ENCODE measurements at places on chromosomes 5 and 9.
A peak's percentile ranks its signal among the peaks of the same experiment; 100 is the strongest.

GRCh38 chr5:127290019-127290945 is at the start of gene MEGF10:
TSS of gene MEGF10 (plus strand) at chr5:127290796. CDS start at chr5:127331309, 40,513 bp downstream.
- peak; percentile 53 for DNase-seq

DNA sequence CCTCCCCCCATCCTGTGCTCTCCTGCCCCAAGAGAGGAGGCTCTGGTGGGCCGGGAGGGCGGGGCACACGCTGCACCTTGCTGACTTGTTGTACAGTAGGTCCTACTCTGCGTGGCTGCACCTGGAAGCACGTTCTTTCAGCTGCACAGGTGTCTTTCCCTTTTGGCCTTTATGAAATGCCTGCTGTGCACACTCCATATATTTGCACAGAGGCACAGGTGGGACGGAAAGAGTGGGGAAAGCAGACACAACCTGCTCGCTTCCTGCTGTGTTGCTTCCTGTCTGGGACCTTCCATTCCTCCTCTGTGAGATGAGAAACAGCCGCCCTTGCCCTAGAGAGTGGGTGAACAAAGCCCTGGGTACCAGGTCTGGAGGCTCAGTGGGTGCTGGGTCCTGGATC is 4.8 kb downstream of the USP20 start:
- no peak for DNase-seq

DNA sequence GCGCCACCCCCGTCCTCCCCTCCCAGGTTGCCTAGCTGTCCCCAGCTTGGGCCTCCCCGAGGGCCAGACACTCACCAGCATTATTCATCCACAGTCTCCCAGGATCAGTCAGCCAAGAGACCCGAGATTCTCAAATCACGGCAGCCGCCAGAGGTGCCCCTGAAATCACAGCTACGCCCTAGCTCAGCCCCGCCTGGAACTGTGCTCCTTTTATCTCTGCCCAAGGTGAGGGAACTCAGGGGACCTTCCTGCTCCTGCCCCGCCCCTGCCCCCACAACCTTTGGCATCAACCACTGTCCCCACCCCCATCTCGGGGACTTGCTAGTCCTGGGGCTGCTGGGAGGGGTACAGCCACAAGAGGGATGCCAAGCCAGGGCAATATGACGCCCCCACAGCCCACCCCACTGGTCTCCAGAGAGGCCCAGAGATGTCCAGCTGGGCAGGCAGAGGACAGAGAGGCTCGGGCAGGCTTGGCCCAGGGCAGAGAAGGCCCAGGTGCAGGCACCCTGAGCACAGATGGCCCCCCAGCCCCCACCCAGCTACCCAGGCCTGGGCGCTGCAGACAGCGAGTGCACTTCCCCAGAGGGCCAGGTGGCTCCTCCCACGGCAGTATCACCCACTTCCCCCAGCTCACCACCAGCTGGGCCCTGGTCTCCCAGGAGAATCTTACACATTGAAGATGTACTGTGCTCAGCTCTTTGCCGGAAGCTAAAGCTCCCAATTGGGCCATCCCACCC is at the start of gene FUT7:
Gene FUT7 (minus strand): TSS at position 185 of the 737 bp plus-strand sequence. CDS start 97 bp downstream, at position 88.
- DNase-seq = no peak

DNA sequence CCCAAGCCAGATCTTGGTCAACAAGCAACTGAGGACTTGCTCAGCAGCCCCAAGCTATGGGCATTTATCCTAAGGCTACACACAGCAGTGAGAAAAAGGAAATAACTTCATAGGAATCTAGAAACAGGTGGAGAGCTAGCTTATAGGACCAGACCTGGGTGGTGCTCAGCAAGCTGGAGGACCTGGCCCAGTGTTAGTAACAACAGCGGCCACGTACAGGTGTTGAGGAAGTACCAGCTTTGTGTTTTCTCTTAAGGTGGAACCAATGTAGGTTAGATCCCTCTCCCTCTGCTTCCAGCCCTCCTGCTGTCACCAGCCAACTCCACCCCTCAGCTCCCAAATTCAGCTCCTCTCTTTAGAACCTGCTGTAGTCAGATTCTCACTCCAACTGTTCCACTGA is 43.4 kb downstream of the IRF1 start:
- no peak for DNase-seq

- no peak for DNase-seq
Observed at GRCh38 chr9:105093685-105094084, 150.8 kb upstream of the SLC44A1 start.

- no peak for DNase-seq
Observed at GRCh38 chr5:39146831-39147540, 72.4 kb downstream of the FYB1 start.

GRCh38 chr5:125152461-125153189 is 406.2 kb upstream of the ZNF608 start:
- DNase-seq = no peak

Measured in fibroblast of skin of back (primary cell).